ENCODE measurements at places on chromosomes 5 and 9. TPM values are rescaled to one million over a fixed set of nuclear protein-coding genes. Genes with fewer than 3 reads are reported as not detected.
A peak's percentile ranks its signal among the peaks of the same experiment; 100 is the strongest.

GRCh38 chr5:135095052-135095715 is 61.2 kb upstream of the PITX1 start:
- no peak for DNase-seq

Gene SLC45A2
- total RNA-seq: not detected

GRCh38 chr5:79002374-79002773 is 17.3 kb upstream of the ARSB start:
- peak; percentile 85 for DNase-seq

GRCh38 chr5:83657807-83658525 is 62.7 kb downstream of the HAPLN1 start:
- no peak for DNase-seq

DNA sequence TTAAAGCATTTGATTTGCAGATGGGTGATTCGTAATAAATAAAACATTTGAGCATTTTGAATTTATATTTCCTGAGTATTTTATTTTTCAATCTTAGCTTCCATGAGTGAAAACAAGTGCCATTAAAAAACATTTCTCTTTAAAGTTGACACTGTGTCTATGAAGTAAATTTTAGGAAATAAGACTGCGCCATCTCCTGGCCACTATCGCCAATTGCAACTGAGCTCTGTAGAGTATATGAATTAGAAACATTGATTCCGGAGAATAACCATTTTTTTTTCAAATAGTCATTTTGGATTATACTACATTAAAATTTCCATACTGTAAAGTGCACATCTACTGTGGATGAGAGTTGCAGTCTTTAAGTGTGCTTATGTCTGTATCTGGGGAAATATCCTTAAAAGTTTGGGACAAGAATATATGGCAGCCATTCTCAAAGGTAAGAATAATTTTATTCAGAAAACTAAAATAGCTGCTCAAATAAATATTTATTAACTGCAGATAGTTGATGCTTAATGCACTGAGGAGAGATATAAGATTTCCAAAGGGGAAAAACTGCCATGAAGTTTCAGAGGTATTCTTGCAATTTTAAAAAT is 5.9 kb downstream of the DMRTA1 start:
- DNase-seq: no peak

DNA sequence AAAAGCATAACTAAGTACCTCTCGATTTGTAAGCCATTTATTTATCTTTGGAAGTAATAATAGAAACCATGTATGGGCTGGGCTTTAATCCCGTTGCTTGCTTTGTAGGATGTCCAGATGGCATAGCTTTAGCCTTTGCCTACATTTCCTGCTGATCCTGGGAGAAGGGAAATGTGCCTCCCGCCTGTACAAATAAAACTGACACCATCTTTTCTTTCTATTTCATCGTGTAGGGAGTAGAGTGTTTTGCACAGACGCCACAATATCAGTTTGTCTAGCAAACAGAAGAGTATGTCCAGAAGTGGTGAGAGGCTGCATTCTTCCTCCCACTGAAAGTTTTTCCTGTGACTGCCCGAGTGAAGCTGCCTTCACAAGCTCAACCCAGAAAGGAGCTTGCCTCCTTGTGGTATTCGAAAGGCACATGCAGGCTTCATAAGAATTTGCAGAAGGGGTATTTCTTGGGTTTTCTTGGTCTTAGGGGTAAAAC is 24.7 kb upstream of the TJP2 start:
- DNase-seq: peak; percentile 18

Gene SVEP1
- not detected for total RNA-seq

DNA sequence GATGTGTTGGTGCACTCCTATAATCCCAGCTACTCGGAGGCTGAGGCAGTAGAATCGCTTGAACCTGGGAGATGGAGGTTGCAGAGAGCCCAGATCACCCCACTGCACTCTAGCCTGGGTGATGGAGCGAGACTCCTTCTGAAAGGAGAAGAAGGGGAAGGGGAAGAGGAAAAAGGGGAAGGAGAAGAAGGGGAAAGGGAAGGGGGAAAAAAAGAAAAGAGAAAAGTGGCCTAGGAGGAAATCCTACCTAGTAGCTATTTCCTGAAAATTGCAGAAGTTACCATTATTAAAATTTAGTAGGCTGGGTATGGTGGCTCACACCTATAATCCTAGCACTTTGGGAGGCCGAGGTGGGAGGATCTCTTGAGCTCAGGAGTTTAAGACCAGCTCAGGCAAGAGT is 67.4 kb downstream of the ARRDC3 start:
- no peak for DNase-seq

DNA sequence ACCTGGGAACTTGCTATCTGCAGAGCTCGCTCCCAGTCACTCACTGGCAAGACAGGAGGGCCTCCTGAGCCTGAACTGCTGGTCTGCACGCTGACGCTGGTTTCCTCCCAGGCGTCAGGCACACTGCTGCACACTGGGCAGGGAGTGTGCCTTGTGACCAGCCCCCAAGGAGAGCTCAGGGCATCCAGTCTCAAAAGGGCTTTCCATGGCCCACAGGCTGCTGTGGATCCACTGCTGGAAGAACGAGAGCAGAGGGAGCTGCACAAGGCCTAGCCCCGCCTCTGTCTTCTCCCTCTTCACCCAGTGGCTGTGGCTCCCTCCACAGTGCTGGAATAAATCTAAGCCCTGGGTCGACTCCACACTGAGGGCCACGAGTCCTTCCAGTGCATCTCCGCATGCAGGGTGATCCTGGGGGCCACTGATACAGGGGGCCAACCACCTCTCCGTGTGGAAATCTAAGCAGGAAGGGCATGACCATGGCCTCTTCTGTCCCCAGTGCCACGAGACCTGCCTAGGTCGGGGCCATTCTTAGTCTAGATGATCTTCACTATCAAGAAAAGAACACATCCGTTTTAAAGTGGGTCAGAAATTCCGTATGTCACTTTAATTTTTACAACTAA is 93.6 kb downstream of the CAMSAP1 start:
- no peak for DNase-seq

Gene CEMIP2
- total RNA-seq: 14.8 TPM

- DNase-seq: no peak
Measured at GRCh38 chr5:146342882-146343865, 4.5 kb downstream of the POU4F3 start.

DNA sequence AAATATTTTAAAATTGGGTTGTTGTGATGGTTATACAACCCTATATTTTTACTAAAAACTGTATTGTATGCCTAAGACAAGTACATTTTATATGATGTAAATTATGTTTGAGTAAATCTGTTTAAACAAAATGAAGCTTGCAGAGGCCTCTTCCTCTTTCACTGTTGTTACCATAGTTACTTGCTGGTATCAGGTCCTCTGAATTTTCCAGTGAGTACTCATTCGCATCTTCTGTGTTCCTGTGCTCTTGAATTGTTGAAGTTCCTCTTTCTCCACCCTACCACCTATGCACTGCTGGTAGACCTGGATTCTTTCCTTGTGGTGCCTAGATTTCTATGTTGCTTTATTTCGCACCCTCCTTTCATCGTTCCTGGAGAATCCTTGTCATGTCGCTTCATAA is 938.5 kb upstream of the ACO1 start:
- no peak for DNase-seq

- DNase-seq: no peak
Measured at GRCh38 chr9:20054734-20055133, 265.9 kb upstream of the SLC24A2 start.

- DNase-seq: no peak
Measured at GRCh38 chr5:5062525-5063302, 77.4 kb upstream of the ADAMTS16 start.

GRCh38 chr5:50300878-50301277 is 140.2 kb downstream of the EMB start:
- DNase-seq: no peak

DNA sequence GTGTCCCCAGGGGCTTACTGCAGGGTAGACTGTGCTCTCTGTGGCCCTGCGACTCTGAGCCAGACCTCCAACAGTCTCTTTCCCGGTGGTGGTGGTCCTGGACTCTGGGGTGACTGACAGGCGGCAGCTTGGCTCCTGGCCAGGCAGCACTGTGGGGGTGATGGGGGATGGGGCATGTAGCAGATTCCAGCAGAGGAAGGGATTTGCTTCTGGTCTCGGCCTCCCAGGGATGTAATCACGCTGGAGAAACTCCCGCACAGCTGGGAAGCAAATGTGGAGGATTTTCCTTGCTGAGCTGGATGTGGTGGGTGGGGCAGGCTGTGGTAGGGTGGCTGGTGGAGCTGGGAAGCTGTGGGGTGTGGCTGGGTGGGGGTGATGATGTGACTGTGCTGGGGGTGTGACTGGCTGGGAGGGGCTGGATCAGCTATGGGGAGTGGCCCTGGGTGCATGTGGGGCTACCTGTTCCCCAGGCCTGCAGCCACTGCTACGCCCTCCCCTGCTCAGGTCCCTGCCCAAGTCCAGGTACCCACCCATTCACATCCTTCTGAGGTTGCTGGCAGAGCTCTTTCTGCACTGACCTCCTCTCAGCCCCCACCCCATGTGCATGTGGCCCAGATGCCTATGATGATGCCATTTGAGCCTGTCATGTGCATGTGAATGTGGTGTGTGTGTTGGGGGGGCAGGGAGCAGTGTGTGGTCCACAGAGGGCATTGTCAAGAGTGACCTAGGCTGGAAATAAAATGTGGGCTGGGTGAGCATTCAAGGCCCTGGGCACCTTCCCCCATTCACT is 3.8 kb downstream of the NDST1 start:
- DNase-seq: peak; percentile 49

GRCh38 chr9:71326360-71326759 is 204.9 kb upstream of the TRPM3 start:
- DNase-seq: no peak

GRCh38 chr5:77832166-77832770 is 56.1 kb upstream of the TBCA start:
- no peak for DNase-seq

GRCh38 chr5:18420711-18421110 is 786.5 kb downstream of the TAF11L14 start:
- no peak for DNase-seq

DNA sequence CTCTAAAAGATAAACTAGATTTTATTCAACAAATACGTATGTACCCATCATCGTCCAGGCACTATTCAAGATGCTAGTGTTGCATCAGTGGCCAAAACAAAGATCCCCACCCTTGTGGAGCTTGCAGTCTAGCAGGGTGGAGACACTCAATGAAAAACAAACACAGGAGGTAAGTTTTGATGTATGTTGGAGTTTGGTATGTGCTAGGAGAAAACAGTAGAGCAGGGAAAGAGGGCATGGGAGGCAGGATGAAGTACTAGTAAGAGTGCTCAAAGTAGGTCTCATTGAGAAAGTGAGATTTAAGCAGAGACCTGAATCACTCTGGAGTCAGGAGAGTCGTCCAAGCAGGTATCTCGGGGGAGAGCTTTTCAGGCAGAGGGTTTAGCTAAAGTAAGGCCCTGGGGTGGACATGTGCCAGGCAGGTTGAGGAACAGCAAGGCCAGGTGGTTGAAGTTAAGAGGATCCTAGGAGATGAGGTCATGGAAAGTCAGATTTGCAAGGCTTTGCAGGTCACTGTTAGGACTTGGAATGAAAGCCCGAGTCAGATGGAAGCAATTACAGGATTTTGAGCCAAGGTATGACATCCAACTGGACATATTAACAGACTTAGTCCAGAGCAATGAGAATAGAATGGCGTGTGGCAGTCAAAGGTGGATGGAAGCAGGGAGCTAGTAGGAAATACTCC is 9.2 kb downstream of the SNX18 start:
- no peak for DNase-seq

Gene EPB41L4B
- total RNA-seq: 4.1 TPM

GRCh38 chr5:115785381-115786065 is 30.9 kb downstream of the CDO1 start:
- no peak for DNase-seq

Gene RNF183
- not detected for total RNA-seq

DNA sequence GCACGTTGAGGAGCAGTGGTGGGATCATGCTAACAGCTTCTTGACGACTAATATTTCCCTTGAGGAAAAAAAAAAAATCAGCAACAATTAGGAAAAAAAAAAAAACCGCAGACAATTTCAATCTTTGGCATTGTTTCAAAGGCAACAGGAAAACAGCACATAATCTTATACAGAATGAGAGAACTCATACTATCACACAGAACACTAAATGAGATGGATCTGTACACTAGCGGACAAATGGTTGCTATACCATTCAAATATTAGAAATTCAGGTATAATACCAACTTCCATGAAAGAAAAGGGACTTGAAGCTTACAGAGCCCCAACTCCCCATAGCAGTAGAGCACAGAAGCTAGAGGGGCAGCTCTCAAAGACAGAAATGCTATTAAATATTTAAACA is 9.6 kb downstream of the NSUN2 start:
- no peak for DNase-seq

Gene SPINK13
- not detected for total RNA-seq

DNA sequence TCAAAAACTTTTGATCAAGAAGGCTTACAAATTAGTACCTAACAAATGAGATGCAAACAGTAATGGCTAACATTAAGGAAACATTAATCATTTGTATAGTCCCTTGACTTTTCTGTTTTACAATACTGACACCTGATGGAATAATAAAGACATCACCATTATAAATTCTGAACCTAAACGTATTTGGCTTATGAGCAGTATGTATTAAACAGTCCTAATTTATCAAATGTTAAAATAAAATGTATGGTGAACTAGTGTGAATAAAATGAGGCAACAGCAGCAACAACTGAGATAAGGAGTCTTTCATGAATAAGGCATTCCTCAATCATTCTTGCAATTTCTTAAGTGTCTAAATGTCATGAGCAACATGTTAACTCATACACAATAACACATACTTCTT is 6.0 kb downstream of the PUM3 start:
- no peak for DNase-seq

GRCh38 chr5:80837679-80838078 is 122.5 kb upstream of the RASGRF2 start:
- DNase-seq: no peak

- no peak for DNase-seq
Measured at GRCh38 chr5:96054311-96055030, 92.8 kb upstream of the ELL2 start.

DNA sequence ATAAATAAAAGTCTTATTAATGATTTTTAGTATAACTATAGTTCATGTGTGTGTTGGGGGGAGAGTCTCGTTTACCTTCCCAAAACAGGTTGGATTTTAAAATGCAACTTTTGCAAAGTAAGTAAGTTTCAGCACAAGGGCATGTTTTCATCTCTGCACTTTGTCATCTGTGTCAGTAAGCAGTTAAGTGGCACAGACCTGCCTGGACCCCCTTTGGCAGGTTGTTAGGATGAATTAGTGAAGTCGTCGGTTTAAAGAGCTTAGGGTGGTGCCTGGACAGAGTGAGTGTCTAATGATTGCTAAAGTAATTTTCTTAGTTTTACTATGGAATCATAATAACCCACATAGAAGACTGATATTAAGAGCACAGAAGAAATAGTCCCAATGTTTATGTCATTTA is 74.9 kb downstream of the TRIO start:
- DNase-seq: no peak

DNA sequence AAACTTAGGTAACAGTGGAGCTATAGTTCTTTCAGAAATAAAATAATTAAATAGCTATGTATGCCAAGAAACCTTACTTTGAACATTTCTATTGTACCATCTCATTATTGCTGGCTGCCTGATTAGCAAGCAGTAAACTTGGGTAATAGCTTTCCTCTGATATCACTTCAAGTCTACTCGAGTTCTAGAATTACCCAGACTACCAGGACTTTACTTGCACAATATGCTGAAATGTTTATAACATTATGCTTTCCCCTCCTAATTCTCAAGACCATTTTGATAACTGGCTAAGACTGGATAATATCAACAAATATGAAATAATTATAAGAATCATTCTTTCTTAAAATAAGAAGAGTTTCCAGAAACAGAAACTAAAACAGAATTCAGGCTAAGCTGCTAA is 512.6 kb downstream of the RAB3C start:
- DNase-seq: no peak

Data from SJSA1 (cell line).